Calu3 (cell line): ENCODE measurements at places on chromosomes 1 and 21.

GRCh38 chr1:92913093-92913819 is 48.0 kb downstream of the DIPK1A start:
- DNase-seq = no peak

DNA sequence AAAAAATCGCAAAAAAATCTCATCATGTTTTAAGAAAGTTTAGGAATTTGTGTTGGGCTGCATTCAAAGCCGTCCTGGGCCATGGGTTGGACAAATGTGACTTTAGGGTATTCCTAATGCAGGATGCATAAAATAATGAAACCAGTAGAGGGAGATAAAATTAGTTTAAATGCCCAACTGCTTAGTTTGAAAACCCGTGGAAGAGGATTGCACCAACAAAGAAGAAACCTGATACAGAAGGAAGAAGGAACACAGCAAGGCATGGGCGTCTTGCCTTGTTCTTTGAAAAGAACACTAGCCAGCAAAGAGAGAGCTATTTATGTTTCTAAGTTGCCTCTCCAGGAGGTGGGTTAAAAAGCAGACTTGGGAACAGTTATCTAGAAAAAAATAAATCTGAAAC is 37.9 kb downstream of the WDR3 start:
- no peak for DNase-seq

DNA sequence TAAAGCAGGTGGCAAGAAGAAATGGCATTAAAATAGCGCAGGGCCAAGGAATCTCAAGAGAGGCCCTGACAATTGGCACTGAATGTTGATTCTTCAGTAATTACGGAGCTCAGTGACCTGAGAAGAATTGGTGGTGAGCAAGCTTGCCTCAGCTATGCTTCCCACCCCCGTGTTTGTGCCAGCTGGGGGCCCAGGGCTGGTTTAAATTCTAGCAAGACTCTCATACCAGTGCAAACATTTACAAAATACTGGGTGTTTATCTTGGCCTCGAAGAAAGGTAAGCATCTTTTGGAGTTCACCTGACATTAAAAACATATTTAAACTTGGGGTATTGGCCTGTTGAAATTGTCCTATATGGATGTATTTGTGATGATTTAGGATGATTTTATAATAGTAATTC is 296.7 kb upstream of the USP25 start:
- no peak for DNase-seq

DNA sequence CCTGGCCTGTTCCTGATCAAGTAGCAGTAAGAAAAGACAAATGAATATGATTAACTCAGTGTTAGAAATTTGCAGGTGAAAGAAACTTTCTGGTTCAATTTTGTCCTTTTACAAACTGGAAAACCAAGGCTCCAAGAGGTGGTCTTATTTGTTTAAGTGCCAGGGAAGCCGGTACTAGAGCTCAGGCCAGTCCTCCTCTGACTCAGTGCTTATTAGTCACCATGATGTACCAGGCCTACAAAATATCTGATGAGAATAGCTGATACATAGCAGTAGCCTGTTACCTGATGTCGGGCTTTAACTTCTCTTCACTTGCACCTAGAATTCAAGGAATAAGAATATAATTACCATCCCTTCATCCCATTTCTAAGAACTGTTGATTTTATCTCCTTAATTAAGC is 394.8 kb downstream of the LMX1A start:
- no peak for DNase-seq

GRCh38 chr1:44894591-44894990 is 51.5 kb upstream of the PTCH2 start:
- no peak for DNase-seq

- no peak for DNase-seq
These were observed 17.3 kb downstream of the C8B start for GRCh38 chr1:56948403-56949023.

DNA sequence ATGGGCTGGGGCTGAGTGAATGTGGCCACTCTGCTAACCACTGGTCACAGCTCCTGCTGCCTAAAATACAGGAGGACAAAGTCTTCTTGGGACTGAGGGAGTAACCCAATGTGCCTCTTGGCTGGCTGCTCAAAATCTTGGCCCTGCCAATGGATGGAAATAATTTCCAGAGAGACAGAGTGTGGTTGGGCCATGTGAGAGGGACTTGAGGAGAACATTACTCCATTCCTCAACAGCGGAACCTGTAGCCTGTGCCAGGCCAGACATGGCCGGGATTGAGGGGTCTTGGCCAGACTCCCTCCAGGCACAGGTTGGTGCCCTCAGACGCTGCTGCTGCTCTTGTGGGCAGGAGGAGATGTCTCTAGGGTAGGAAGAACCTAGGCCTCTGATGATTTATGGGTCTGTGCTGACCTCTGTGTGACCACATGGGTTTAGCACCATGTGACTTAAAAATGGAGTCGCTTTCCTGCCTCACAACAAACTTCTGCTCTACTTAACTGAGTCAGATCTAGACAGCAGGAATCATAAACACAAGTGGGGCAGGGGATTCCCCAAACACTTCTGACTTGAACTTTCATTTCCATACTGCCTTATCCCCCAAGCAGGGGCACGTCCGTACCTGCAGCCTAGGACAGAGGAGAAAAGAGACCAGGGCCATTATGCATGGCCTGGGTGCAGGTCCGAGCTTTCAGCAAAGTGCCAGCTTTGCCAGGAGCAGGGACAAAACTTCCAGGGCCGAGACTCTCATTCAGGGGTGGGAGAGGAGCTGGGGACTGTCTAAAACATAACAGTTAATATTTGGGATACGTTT is 79.2 kb downstream of the CD34 start:
- no peak for DNase-seq

DNA sequence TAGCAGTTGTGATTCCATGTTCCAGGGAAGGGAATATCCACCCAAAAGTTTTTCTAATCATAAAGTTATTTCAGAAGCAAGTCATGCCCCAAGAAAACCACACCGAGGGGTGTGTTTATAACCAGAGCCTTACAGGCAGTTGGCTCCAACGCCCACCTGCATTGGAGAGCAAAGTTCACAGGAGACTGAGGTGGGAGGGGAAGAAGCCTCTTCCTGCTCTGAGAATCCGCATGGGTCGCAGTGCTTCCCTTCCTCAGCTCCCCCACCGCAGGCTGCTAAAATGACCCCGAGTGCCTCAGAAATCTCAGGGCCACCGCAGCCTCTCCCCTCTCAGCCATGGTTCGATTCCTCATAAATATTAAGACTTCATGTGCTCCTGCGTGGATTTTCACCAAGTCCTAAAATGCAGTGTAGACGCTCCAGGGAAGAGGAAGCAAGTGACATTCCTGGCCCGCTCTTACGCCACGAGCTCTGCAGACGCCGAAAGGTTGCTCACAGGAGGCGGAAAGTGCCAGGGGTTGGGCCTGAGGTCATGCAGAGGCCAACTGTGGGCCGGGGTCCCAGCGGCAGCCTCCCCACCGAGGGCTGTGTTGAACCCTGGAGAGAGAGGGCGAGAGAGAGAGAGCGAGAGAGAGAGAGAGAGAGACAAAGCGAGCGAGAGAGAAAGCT is 13.4 kb upstream of the SPSB1 start:
- DNase-seq = no peak

- no peak for DNase-seq
These were observed 6.0 kb upstream of the CAMTA1 start for GRCh38 chr1:6779089-6779805.
